ENCODE measurements at places on chromosomes 4 and X.

GRCh38 chrX:71917621-71918343 lies 7.1 kb downstream of the NHSL2 start:
- no peak for DNase-seq

DNA sequence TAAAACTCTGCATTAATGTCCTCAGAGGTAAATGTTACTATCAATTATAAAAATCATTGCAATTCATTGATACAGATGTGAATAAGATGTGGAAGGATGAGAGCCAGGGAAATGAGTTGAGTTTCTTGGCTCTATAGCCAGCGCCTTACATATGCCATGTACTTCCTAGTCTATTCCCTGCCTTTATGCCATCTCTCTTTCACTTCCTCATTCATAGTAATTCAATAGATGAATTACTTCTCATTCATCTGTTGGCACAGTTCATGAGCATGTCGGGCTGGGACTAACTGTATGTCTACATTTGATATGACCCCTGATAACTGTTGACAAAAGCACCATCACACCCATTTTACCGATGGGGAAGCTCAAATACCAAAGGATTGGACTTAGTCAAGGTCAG lies 55.7 kb downstream of the LNX1 start:
- no peak for DNase-seq

- DNase-seq = no peak
These were observed 212.8 kb upstream of the GYPA start for GRCh38 chr4:144353292-144353691.

DNA sequence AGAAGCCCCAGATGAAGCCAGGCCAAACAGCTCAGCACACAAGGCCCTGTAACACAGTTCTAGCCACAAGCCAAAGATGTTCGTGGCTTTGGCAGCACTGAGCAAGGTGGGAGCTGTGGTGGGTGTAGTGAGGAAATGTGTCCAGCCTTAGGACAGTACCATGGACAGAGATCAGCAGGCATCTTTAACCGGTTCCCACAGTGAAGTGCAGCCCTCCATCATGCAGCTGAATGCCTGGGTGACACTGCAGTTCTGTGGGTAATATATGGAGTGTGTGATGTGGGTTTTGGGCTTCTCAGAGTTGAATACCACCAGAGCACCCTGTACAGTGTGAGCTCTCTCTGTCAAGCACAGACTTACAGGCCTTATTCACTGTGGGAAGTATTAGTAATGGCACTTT lies 6.0 kb upstream of the NEXMIF start:
- DNase-seq = no peak

DNA sequence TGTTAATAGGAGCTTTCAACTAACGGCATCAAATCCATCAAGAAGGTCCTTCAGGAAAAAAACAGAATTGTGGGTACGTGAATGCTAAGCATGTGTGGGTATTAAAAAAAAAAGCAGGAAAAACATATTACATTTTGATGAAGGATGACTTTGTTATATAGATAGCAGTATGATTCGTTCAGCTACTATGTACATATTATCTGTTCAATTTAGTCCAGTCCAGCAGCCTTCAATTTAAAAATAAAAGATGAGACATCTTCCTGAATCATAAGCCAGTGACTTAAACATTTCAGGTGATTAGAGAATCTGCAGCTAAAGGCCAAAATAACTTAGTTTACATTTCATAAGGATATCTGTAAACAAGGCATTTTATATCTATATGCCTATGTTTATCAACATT lies 63.4 kb downstream of the LCORL start:
- DNase-seq = no peak

DNA sequence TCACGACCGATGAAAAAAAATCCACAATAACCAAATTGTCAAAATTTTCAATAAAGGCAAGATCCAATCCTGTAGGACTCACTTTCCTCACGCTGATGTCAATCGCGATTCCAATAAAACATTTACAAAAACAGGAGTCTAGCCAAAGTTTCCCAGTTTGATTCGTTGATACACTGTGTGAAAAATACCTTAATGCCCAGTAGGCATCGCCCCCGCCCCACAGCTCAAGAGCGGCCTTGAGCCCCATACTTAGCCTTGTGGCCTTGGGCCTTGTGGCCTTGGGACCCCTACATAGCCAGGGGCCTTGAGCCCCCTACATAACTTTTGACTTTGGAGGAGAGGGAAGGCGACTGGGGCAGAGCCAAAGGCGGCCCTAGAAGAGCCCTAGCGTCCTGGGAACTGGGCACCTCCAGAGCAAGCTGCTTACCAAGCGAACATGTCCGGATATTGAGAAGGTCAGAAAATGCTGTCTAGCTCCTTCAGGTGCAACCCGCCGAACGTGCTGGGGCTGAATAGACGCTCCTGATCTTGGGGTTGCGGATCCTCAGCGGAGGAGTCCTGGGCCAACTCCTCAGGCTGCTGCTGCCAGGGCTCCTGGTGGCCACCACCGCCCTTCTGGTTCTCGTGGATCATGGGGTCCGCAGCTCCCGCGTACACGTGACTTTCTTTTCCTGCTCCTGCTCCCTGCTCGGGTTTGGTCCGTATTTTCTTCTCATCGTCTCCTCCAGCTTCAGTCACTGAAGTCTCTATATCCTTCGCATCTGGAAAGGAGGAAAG lies 62.9 kb downstream of the RHOXF2B start:
- DNase-seq = no peak

GRCh38 chr4:16387448-16387847 lies 161.2 kb upstream of the TAPT1 start:
- DNase-seq = no peak

- DNase-seq = no peak
These were observed 59.3 kb downstream of the MAD2L1 start for GRCh38 chr4:120007191-120007871.

GRCh38 chr4:89254847-89255246 lies 52.8 kb downstream of the GPRIN3 start:
- no peak for DNase-seq

- no peak for DNase-seq
These were observed 57.1 kb upstream of the NKAP start for GRCh38 chrX:120000490-120001246.

DNA sequence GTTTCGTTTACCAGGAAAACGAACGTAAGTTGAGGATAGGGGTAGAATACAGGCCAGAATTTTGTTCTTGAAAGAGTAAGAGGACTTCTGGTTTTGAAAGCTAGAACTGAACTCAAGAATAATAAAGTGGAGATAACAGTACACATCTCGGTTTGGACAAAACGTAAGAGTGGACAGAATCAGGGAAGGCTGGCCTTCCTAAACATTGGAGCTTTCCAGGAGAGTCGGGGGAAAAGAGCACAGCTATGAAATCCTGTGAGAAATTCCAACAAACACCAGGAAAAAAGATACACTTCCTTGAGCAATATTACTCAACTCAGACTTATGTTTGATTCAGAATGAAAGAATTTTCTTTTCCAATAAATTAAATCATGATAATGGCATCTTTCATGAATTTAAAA lies 1.2 kb downstream of the CTSO start:
- DNase-seq = no peak

DNA sequence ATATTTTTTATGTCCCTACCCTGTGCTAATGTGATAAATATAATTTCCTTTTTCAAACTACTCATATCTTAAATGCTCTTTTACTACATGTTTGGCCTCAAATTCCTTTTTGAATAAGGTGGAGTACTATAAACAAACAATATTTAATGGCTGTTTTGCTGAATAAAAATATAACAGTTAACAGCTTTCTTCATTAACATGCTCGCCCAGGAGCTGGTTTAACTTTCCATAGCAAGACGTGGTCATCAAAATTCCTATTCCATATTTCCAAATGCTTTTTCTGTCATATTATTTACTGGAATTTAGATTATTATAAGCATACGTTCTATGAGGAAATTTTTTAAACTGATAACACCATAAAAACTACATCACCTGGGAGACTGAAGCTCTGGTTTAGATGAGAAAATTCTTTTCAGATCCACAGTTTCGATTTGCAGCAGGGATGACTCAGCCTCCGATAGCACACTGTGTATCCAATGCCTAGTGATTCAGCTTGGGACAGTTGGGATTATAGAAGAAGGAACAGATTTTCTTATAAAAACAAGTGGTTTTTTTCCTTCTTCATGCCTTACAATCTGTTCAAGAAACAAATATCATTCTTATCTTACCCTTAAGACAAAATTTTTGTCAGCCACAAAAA lies 129.1 kb downstream of the FBXO8 start:
- no peak for DNase-seq

GRCh38 chr4:75235359-75235951 lies 278.7 kb downstream of the RCHY1 start:
- DNase-seq = no peak

GRCh38 chr4:126776361-126776760 lies 856.4 kb upstream of the INTU start:
- no peak for DNase-seq

- peak; percentile 92 for DNase-seq
These were observed at the start of gene IQSEC2 for GRCh38 chrX:53281321-53281822. Gene IQSEC2, minus strand, starts transcription at chrX:53281584.

GRCh38 chr4:38665551-38666411 lies 1.8 kb downstream of the KLF3 start:
- no peak for DNase-seq

GRCh38 chr4:105155426-105155825 lies 8.8 kb downstream of the TET2 start:
- DNase-seq = no peak

GRCh38 chr4:67535280-67535840 lies 9.9 kb downstream of the CENPC start:
- no peak for DNase-seq

GRCh38 chr4:52750819-52751486 lies at the start of gene ERVMER34-1:
Gene ERVMER34-1, minus strand, starts transcription at chr4:52751425. Its CDS starts 5,905 bp downstream, at chr4:52745520.
- DNase-seq = peak; percentile 43

DNA sequence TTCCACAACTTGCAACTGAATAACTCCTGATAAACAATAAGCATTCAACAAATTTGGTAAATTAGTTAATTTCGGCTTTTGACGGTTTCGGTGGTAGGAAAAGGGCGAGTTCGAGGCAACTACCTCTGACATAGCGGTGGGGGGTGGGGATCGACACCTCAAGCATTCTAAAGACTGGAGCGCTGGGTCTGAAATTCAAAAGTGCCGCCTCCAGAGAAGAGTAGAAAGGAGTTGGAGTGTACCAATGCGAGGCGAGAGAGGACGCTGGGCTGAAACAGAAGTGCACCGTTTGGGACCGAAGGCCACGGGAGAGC lies 725 bp downstream of the SMC1A start:
- DNase-seq = no peak

DNA sequence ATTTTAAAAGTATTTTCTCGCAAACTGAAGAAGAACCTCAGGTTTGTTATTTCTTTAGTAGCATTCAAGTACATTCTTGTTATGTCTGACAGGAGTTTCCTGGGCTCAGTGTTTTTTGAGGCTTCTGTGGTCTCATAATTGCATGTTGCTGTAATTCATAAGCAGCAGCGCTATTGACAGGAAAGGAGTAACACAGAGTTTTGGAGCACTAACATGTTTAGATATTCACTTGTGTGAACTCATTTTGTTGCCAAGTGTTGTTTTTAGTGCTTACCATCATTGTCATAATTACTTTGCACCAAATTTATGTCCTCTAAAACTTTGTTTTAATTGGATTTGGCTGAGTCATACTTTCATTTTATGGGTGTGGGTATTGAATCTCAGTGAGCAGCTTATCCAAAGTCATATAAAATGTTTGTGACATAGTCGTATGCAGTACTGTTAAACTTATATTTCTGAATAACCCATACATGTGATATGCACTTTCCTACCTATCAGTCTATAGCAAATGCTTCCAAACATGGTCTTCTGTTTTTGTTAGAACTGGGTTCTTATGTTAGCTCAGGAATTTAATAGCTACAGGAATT lies 358.7 kb upstream of the CTSO start:
- DNase-seq = no peak

DNA sequence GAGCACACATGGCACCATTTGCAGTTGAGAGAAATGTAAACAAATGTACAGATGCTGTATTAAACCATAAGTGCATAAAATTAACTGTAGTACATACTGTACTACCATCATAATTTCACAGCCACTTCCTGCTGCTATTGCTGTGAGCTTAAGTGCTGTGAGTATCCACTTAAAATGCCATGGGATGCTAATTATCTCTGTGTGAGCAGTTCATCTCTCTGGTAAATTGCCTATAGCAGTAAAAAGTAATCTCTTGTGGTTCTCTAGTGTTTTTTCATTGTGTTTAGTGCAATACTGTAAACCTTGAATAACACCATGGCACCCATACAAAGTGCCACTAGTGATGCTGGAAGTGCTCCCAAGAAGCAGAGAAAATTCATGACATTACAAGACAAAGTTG lies 9.9 kb upstream of the SCOC start:
- no peak for DNase-seq

Data from ureter (tissue), 1 donor.